Stimulated activated CD4-positive, alpha-beta T cell treated with anti-CD3 and anti-CD28 coated beads, Interleukin-1b, Interleukin-23, amount 100 ng/mL, for 4 hours (primary cell): ENCODE measurements at places on chromosomes 6 and 20.

DNA sequence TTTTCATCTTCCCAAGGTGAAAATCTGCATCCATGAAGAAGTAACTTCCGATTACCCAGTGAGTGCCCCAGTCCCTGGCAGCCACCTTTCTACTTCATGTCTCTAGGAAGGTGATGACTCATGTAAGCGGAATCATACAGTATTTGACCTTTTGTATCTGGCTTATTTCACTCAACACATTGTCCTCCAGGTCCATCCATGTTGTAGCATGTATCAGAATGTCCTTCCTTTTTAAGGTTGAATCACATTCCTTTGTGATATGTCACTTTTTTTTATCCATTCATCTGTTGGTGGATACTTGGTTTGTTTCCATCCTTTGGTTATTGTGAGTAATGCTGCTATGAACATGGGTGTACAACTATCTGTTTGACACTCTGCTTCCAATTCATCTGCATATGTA is 176.3 kb upstream of the CDYL start:
- no peak for DNase-seq

DNA sequence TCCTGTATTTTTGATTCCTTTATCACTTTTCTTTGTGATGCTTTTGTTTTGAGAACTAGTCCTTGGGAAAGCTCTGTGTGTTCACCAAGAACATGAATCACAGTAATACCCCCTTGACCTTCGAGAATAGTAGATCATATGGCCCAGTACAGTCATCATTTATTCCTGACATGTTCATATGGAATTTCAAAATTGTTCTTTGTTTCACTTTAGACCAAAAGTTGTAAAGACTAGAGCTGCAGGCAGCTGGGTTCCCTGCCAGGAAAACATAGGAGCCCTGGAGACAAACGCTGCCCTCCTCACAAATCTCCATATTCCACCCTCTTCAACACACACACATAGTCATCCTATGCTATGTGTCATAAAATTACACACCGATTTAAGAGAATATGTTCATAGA is 621.2 kb upstream of the EYS start:
- no peak for DNase-seq

GRCh38 chr6:142823256-142823902 is 121.6 kb downstream of the HIVEP2 start:
- DNase-seq = no peak

DNA sequence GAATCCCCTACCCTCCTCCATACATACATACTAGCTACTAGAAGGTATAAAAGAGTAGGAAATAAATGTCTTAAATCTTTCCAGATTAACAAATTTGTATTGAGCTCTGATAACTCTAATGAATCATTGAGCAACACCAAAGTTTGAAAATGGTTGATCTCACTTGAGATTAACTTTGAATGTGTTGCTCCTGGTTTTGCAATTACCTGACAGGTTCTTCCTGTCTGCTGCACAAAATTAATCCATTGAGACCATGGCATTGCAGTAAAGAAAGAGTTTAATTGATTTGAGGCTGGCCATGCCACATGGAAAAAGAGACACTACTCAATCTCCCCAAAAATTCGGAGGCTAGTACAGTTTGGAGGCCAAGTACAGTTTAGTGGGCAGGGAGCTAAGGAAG is 21.3 kb upstream of the EZR start:
- DNase-seq = no peak

- DNase-seq = no peak
Observed at GRCh38 chr20:58691773-58692578, 624 bp upstream of the NPEPL1 start.

DNA sequence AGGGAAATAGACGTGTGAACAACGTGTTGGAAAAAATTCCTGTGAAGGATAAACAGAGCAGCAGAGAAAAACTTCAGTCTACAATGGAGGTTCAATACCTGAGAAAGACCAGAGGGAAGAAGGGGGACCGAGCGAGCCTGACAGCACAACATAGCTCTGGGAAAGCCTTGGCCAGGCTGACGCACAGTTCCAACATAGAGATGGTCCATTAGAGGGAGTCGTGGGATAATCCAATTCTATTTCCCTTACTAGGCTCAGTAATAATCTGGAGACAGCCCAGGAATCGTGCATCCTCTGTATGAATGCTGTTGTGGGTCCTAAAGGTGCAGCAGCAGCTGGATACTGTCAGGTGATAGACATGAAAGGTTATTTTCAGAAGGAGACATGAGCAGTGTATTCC is 370.8 kb upstream of the BTBD3 start:
- no peak for DNase-seq

DNA sequence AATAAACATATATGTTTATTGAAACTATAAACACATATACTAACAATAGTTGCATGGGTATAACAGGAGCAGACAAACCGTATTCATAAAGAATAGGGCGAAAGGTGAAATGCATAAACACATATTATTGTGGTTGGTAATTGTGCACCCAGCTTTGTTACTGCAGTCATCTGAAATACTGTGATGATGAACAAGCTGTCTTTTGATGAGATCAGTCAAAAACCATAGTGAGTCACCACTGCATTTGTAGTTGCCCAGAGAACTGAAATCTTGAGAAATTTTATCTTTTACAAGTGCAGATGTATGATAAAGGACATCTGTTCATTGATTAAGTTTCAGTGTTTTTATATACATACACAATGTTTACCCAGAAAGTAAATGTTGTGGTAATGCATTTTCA is 133.7 kb downstream of the MYO6 start:
- DNase-seq = no peak

DNA sequence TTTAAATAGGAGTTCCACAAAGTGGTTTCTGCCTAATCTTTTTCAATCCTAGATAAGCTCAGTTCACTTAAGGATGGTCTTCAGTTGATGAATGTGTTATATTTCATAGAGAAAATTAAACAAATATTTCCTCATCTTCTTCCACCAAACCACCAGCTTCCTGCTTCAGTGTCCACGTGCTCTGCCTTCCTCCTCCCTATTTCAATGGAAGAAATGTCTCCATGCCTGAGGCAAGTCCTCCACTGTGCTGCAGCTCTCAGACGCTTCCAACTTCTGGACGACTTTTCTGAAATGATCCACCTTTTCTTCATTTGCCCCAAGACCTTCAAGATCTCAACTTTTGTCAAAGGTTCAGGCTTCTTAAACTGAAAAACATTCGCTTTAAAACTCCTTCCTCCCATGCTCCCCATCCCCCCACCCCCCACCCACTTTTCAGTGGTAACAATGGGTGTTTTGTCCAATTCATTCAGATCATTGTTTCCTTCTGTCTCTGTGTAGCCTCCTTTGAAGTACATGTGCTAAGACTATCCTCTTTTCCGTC is 25.3 kb upstream of the FABP7 start:
- DNase-seq = no peak

GRCh38 chr6:26317503-26317902 is 47.5 kb upstream of the BTN3A2 start:
- no peak for DNase-seq

DNA sequence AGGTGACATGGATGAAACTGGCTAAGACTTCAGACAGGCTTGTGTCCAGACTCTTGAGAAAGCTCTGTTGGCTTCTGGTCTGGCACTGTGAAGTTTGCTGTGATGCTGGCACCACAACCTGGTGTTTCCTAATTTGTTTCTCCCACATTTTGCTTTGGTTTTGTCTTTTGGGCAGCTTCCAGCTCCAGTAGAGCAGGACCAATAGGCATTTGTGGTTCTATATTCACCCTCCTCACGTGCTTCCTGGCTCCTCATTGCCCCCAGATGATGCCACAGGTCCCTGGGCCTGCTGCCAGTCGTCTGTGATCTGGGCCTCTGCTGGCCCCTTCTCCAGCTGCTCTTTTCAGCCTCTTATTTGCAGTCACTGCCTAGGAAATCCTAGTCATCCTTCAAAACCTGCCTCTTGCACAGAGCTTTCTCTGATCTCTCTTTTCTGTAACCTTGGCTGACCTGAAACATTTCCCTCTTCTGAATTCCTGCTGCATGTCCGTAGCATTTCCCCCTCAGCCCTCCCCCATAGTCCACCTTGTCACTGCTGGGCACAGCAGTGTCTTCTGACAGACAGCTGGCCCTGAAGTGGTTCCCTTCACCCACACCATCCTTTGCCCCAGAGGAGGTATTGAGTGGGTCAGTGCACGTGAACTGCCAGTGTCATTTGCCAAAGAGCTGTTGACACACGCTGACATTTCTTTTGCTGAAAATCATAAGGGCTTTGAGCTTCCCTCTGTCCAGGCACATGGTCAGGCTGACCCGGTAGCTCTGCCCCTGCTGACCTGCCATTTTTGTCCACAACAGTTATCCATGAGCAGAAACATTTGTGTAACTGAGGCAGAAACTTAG is 63.0 kb downstream of the PTPN1 start:
- DNase-seq = no peak

GRCh38 chr6:811191-811590 is 118.3 kb upstream of the EXOC2 start:
- DNase-seq = no peak

GRCh38 chr6:96466147-96466863 is 55.3 kb upstream of the UFL1 start:
- no peak for DNase-seq
